NCI-H146 (cell line): ENCODE measurements at places on chromosomes 3 and 15.

DNA sequence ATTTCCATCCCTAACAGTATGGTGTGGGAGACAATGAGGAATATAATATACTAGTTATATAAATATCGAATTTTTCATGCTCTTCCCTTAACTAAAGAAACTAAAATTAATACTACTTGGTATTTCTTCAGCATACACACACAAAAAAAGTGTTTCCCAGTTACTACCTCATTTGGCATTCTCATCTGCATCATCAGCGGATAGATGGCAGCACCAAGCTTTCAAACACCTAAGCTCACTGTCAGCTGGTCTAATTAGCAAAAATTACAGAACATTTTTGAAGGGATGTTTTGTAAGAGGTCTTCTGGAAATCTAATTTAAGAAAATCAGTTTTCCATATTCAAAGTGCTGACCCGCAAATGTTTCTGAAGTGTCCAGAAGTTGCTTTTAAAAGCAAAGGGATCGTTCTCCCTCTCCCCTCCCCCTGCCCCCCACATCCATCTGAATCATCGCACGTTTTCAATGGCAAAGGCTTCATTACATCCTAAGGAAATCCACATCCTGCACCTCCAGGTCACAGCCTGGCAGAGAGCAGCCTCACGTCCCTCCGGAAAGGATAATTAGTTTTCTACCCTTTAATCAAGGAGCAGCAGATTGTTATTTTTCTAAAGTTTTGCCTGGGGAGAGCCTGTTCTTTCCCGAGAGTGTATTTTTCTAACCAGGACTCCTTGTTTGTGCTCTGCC lies 86.1 kb upstream of the SPATA12 start:
- no peak for DNase-seq

DNA sequence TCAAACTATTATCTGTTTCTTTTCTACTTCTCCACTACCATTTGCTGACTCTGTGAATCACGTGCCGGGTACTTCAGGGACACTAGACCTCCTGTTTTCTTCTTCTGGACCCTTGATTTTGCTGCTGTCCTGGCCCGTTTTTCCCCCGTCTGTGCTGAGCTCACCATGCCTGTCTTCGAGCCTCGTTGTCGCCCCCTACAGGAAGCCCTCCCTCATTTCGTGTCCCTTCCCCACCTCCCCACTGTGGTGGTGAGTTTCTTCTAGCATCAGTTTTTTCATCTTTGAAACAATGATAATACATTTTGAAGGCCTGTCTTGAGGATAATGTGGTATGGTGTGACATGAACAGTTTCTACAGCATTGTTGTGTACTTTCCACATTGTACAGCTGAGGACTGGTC lies 12.8 kb downstream of the GABRG3 start:
- no peak for DNase-seq

DNA sequence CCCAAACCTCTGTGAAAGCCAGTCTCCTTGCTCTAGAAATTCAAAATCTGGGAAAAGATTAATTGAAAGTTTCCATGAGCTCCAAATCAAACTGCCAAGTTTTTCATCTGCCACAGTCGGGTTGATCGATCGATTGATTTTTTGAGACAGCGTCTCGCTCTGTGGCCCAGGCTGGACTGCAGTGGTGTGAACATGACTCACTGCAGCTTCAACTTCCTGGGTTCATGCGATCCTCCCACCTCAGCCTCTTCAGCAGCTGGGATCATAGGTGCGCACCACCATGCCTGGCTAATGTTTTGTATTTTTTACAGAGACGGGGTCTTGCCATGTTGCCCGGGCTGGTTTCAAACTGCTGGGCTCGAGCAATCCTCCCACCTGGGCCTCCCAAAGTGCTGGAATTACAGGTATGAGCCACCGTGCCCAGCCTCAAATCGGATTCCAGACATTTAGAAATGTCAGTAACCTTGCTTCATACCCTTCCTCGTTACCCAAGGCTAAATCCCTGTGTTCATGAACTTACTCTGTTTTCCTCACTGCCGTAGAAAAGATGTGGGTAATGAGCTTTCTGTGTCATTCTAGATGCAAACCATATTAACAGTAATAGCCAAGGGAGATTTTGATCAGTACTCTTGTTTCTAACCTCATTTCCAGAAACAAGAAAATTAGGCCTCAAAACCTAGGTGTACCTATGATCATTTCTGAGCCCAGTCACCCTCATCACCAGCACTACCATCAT lies 105.9 kb upstream of the AKAP13 start:
- no peak for DNase-seq

GRCh38 chr3:30155755-30156154 lies 450.6 kb upstream of the TGFBR2 start:
- no peak for DNase-seq

GRCh38 chr3:142019794-142020320 lies 129.5 kb downstream of the TFDP2 start:
- DNase-seq, result peak; percentile 26

DNA sequence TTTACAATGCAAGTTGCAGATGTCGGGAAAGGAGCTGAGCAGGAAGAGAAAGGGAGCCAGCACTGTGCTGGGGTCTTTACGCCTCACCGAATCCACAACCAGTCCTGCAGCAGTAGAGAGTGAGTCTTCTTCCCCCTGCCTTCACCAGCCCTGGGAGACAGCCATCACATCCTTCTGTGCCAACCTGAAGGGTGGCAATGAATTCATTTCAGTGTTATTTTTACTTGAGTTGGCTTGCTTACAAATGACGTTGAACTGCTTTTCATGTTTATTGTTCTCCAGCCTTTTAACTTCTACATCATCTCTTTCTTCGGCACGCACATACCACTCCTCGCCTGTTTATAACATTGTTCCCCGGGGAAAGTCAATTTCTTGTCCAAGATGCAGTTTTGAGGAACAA lies 77.1 kb downstream of the TRIM42 start:
- no peak for DNase-seq

GRCh38 chr15:83695246-83695645 lies 41.3 kb downstream of the ADAMTSL3 start:
- no peak for DNase-seq

DNA sequence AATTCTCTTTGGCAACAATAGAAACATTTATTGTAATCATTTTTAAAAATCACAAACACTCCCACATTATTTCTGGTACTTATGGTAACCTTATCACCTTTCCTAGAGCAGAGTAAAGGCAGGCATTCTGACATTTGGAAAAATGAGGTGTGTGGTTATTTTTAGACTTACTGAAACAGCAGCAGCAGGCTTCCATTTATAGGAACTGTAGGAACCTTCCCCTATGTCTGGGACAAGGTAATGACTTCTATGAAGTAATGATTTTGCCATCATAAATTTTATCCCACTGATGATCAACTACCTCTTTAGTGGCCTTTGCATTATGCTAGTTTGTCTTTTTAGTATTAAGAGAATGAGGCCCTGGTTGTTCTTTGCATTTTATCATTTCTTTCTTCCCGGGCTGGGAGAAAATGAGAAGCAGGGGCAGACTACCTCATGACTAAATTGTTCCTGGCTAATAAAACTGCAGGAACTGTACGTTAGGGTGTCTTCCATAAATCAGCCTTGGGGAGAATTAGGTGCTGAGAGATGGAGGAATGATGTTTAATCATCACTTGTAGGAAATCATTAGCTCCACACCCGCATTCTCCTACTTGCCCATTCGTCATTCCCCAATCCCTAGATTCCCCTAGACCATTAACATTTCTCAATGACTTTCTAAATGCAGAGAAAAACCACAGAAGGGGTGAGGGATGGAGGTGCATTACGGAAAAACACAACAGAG lies 680.3 kb downstream of the AGBL1 start:
- no peak for DNase-seq

DNA sequence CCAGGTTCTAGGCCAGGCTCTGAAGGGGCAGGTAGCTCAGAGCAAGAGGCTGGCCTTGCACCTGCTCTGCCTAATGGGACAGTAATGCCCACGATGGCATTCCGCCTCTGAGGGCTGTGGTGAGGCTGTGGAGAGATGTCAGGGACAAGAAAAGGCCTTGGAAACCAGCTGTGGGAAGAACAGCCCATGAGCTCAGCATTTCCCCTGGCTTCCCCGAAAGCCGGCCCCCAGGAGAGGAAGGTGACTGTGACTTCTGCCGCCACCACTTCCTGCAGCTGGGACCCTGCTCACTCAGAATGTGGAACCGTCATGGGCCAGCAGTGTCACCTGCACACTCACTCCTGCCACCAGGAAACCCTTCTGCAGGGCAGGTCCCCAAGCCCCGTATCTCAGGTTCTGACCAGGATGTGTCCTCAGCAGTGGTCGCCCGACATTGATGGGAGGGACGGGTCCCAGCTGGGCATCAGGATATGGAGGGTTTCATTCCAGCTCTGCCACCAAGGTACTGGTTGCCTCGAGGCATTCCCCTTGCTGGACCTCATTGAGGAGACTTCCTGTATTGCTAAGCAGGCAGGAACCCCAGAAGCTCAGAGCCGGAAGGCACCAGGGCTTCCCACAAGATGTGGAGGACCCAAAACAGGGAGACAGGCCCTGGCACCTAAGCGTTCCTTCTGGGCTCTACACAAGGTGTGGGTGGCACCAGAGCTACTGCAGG lies 30.7 kb downstream of the SEMA7A start:
- no peak for DNase-seq

DNA sequence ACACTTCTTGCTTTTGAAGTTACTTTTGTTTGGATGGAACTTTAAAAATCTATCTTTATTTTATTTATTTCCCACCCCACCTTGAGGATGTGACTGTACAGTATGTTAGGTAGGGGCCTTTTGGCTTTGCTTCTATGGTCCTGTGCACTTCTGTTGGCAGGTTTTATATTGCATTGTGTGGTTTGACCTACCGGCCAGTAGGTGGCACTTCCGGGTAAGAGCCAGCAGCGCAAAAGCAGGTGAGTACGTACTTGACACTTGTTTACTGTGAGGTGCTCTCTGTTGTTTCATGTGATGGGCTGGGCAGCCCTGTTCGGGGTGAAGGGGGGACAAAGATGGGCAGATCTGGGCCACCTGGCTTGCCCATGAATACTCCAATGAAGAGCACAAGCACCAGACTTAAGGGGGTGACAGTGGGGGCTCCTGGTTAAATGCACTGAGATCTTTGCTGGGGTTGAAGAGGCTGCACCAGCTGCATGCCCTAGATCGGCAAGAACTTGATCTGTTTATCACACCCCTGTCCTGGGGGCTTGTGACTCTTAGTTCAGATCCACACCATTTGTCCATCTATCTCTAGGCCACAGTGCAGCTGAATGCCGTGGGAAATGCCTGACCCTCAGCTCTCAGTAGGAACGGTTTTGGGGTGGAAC lies 131.6 kb downstream of the NLGN1 start:
- DNase-seq, result peak; percentile 7

GRCh38 chr15:46278062-46278461 lies 643.2 kb downstream of the SQOR start:
- DNase-seq, result peak; percentile 94

- no peak for DNase-seq
These were observed 344.6 kb upstream of the PROK2 start for GRCh38 chr3:72129501-72130094.

DNA sequence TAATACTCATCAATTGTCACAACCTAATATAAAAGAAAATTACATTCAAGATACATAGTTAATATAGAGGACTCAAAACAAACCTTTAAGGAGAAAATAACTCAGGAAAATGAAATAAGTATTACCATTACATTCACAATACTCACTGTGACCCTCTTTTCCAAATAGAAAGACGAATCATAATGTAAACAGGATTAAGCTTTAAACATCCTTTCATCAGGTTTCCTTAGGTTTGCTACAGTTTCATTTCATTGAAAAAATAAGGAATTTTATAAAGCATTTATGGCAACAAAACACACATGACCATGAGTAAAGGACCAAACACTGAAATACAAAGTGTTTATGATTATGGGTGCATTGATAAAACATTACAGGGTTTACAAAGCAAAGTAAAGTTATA lies 162.7 kb downstream of the ALCAM start:
- no peak for DNase-seq

- DNase-seq, result no peak
These were observed 54.1 kb downstream of the PLXNA1 start for GRCh38 chr3:127037021-127037400.

- DNase-seq, result peak; percentile 98
These were observed 39.3 kb upstream of the PXYLP1 start for GRCh38 chr3:141192345-141192744.

- peak; percentile 90 for DNase-seq
These were observed 92.1 kb downstream of the HHLA2 start for GRCh38 chr3:108388136-108389132.

DNA sequence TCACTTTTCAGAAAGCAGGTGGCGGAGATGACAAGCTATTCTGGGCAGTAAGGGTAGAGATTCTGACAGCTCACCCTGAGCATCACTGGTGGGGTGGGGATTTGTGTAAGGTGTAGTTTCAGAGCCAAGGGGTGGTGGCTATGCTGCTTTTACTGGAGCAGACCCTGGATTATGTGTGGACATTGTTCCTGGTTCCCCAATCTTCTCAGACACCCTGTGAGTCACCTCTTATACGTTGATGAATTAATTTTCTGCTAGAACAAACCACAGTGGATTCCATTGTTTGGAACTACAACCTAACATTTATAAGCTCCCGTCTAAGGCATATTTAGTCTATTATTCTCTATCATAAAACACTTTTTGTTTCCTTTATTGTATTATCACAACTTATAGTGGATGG lies 169.5 kb upstream of the COL8A1 start:
- DNase-seq, result no peak

GRCh38 chr3:58899953-58900298 lies 149.9 kb downstream of the CFAP20DC start:
- DNase-seq, result no peak

GRCh38 chr3:127770671-127771355 lies 51.5 kb downstream of the MGLL start:
- no peak for DNase-seq

DNA sequence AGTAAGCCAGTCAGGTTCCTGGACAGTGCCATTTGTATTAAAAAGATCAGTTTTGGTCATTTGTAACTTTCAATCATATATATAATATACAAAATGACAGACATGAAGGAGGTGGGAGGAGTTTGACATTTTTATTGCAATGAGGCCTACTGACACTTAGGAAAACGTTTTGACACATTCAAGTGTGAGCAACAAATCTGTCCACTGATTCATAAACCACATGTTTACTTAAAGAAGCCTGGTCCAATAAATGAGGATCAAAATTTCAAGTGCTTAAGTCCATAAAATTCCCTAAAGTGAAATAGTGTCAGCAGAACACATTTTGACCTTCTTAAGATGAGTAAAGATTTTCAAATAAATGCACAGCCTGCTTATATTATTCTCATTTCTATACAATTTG lies 137.3 kb downstream of the MECOM start:
- no peak for DNase-seq

DNA sequence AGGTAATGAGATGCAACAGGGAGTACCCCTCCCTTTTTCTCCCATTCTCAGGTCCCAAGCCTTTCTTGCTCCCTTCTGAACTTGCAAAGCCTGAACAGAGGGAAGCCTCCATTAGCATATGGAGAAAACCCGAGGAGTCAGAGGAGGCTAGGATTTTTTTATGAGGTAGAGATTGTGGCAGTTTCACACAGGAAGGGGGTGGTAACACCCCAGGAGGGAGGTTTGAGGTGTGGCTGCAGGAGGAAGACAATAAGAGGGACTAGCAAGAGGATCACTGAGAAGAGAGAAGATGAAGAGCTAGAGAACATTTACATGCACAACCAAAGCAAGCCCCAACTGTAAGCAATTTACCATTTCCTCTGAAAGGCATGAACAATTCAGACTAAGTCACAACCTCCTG lies 322.7 kb downstream of the SV2B start:
- no peak for DNase-seq

- no peak for DNase-seq
These were observed 27.6 kb downstream of the RFT1 start for GRCh38 chr3:53102601-53103147.

GRCh38 chr3:18703798-18704197 lies 278.7 kb upstream of the SATB1 start:
- DNase-seq, result no peak
